GOT3 (cell line): ENCODE measurements at places on chromosomes 2 and 18.
A peak's percentile ranks its signal among the peaks of the same experiment; 100 is the strongest.

GRCh38 chr2:37894601-37895000, 30.5 kb upstream of the RMDN2 start:
- DNase-seq: no peak

DNA sequence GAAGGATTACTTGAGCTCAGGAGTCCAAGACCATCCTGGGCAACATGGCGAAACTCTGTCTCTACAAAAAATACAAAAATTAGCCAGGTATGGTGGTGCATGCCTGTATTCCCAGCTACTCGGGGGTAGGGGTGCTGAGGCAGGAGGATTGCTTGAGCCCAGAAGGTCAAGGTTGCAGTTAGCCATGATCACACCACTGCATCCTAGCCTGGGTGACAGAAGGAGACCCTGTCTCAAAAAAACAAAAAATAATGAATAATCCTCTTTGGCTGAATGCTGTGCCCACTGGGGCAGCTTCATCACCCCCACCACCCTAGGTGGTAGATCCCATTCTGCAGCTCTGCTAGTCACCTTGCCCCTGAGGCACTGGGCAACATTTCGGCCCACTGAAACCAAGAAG, 109.4 kb downstream of the ZFP36L2 start:
- no peak for DNase-seq

DNA sequence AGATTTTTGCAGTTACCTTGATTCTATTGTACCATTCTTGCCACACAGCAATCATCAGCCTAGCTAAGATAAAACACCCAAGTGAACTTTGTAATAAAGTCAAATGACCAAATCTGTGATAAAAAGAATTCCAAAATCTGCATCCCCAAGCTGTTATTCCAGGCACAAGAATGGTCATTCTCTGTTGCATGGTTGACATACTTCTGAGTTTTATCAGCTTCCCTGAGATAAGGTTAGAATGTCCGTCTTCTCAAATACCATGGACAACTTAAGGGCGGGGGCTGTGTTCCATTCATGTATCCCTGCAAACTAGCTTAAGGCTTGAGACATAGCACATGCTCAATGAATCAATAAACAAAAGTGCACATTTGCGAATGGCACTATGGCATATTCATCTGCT, 8.1 kb upstream of the BMP10 start:
- no peak for DNase-seq

- peak; percentile 8 for DNase-seq
Measured at GRCh38 chr18:13375302-13376255, 157.0 kb downstream of the LDLRAD4 start.

- no peak for DNase-seq
Measured at GRCh38 chr2:133816037-133816436, 247.8 kb upstream of the NCKAP5 start.

DNA sequence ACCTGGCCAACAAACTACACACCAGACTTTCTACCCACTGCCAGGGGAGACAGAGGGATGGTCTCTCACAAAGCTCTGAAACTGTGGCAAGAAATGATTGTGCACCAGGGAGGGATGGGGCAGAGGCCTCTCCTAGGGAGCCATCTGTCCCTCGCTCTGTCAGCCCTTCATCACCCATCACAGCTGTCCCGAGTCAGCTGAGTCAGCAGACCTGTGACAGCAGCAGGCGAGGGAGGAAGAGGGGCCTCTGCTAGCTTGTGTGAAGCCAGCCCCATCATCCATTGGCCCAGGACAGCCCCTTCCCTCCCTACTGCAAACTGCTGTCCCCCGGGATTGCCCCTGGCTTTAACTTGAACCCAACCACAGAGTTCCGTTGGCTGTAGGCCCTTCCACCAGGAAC, 5.0 kb downstream of the SH2D6 start:
- no peak for DNase-seq

GRCh38 chr2:85911814-85912692, 23.3 kb upstream of the ST3GAL5 start:
- DNase-seq: no peak

- DNase-seq: no peak
Measured at GRCh38 chr18:49067071-49067470, 116.3 kb upstream of the SMAD7 start.

GRCh38 chr2:172366596-172367150, 60.7 kb upstream of the ITGA6 start:
- DNase-seq: no peak

- DNase-seq: no peak
Measured at GRCh38 chr2:49979421-49979820, 825.1 kb upstream of the FSHR start.

- no peak for DNase-seq
Measured at GRCh38 chr2:10922307-10923007, 10.7 kb downstream of the KCNF1 start.

DNA sequence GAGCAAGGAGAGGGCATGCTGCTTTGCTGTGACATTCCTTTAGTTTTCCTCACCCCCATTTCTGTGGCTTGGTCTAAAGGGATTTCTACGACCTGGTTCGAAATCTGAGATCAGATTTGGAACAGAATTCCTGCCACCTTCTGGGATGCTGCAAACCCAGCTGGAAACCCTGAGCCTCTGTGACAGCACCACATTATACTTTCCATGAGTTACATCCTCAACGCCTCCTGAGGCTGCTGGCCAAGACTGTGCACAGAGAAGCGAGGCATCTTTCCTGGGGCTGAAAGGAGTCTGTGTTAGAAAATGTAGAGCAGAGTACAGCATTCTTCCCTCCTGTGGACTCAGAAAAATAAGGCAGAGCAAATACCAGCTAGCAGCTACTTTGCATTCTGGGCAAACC, 138.1 kb upstream of the CHAC2 start:
- DNase-seq: no peak

DNA sequence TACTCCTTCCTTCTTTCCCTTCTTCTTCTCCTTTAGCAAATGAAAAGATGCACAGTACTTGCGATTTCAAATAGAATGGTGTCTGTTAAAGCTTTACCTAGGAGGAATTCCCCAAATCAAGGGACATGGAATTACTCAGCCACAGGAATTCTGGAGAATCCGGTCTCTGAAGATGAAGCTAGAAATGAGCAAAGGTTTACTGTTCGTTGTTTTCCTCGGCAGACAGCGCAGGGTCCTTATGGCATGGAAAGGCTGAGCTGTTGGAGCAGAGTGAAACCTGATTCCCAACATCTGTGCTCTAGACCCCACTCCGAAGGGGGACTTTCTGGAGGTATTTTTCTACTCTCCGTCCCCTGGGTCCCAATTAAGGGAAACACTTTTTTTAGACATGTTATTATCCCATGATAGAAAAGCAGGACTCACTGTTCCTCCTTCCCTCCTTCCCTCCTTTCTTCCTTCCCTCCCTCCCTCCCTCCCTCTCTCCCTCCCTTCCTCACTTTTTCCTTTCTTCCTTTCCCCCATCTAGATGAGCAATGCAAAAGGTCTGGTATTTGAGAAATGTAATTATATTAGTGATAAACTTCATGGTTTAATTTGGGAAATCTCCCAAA, 47.1 kb downstream of the CDCA7 start:
- no peak for DNase-seq

DNA sequence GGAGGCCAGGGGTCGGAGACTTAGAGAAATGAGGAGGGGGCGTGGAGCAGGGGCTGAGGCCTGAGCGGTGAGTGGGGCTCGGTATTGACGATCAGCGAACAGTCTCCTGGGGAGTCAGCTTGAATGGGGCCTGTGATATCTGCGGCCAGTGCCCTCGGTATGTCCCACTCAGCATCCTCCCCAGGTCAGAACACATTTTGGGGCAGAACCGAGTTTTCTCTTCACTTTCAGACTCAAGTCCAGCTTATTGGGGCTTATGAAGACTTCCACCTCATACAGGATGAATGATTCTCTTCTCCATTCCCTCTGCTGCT, 82.6 kb downstream of the RRM2 start:
- no peak for DNase-seq

GRCh38 chr2:142875010-142875409, 2.5 kb upstream of the KYNU start:
- DNase-seq: no peak

DNA sequence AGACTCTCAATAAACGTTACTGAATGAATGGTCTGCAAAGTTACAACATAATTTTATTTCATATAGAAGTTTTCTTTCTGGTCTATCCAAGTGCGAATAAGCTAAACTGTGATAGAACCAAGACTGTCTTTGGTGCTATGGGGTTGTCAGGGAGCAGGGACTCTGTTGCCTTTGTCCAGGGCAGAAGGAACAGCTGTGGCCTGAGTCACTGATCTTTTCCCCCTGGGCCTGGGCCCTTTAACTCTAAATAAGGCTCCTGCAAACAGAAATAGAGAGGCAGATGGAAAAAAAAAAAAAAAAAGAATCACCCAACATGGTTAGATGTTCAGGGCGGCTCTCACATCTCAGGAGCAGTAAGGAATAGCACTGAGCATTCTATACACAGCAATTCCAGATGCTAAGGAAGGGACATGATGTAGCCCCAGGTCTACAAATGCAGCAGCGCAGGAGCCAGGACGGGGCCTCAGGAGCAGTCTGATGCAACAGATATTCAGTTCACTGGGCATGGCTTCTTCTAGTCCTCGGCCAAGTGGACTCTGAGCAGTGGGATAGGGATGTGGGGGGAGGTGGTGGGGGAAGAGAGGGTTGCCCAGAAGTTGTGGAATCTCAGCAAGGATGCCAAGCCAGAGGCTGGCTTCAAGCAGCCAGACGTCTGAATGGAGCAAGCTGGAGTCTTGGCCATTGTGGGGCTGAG, 247.1 kb upstream of the SIX2 start:
- no peak for DNase-seq

DNA sequence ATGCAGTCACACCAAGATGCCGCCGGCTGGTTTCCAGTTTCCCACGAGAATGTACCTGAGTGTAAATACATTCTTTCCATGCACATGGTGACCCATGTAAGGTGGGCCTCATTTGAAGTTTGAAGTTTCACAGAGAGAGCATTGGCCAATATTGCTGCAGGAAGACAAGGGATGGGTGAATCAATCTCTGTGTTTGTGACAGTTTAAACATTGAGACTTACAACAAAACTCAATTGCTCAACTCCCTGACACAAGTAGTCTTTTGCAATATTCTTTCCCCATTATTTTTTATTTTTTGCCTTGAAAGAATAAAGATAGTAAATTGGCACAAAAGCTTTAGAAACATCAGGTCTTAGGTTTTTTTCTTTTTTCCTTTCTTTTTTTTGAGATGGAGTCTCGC, 5.1 kb downstream of the SERPINB2 start:
- DNase-seq: no peak

GRCh38 chr2:217475101-217475500, 527.7 kb downstream of the TNS1 start:
- no peak for DNase-seq

DNA sequence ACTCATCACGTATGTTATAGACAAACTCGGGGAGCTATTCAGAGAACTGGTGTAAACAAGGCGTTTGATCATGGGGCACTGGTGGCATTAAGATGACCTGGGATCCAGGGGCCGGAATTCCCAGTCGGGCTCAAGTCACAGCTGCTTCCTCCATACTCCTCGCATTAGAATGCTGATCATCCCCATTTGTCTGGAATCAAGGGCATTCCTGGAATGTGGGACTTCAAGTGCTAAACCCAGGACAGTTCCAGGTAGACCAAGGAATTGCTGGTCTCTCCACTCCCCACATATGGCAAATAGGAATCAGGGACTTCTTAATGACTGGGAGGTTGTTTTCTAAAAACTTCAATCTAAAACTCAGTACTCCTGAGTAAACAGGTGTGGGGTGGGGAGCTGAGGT, 355.7 kb upstream of the RAB6C start:
- DNase-seq: no peak

DNA sequence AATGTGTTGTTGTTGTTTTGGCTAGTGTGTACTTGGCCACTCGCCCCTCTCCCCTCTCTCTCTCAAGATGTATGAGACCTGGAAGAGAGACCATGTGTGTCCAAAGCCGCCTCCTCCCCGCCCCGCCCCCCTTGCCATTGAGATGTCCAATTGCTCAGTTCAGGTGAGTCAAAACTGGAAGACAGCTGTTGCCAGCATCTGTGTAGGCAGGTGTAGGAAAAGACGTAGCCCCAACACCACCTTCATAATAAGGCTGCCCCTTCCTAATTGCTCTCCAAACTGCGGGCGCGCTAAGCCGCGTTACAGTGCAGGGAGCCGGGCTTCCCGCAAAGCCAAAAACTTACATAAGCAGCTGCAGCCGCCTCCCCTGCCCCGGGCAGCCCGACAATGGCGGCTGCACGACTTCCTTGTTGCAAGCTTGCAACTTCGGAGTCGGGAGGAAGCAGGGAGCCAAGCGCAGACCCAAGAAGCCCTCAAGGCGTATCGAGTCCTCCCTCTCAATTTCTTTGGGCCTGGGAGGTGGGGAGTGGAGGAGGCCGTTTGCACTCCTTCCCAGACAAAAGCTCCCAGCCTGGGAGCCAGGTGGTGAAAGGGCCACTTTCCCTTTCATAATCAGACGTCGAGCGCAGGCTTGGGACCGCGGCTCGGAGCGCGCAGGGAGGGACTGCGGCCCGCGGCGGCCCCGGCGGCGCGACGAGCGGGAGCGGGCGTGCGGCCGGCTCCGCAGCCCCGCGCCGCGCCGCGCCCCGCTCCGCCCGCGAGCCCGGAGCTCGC, 882 bp downstream of the ZBTB14 start:
- no peak for DNase-seq

DNA sequence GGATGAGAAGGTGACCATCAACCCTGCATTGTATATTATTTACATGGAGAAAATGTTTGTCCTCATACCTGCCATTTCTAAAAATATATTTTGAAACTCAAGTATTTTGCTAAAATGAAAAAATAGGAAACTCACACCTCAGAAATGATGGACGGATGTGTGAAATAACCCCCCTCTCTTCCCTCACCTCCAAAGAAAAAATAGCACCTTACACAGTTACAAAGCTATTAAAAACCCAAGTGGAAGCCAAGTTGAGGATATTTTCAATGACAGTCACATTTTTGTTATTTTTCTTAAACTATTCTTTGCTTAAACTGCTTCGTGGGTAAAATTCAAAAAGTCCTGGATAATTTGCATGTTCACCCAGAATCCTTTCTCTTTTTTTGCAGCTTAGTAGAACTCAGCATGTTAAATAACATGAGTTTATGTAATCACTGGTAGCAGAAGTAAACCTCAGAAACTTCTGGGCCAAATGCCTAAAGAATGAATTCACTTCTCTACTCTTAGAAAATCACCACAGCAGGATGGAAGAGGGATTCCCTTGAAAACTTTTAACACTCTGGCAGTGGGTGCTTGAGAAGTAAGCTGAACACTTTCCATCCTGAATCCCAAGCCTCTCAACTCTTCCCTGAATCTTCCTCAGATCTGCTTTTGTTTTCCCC, 768 bp downstream of the DSC1 start:
- DNase-seq: no peak

DNA sequence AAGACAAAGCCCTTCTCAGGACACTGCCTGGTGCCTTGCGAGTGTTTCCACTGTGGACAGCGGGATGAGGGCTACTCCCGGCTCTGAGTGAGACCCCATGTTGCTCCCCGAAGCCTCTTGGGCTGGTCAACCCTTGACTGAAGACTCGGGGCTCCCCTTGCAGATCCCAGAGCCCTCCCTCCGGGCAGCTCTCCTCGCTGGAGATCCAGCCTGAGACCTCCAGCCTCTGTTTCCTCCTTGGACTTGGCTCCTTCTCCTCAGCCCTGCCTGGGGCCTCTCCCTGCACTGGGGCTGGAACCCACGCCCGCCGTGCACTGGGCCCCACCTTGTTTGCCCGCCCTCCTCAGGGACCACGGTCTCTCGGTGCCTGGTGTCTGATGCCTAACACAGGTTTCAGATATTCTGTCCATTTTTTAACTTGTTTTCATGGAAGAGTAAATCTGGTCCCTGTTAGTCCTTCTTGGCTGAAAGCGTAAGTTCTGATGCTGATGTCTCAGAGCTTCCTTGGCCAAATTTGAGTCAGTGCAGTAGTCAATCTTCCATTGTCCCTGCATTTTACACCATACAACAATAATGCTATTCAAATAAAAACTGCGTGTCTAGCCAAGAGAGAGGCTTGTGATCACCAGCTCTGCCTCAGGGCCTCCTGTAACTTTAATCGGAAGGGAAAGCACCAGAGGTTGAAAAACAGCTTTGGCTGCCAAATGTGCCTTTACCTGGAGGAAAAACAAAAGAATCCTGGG, 139.3 kb upstream of the CTDP1 start:
- DNase-seq: no peak
